Sigmoid colon (tissue), 7 donors: ENCODE measurements at places on chromosomes 12 and 14. TPM values are rescaled to one million over a fixed set of nuclear protein-coding genes. Genes with fewer than 3 reads are reported as not detected.

TAS2R13 gene
- 1.1 TPM for total RNA-seq

PMCH gene
- total RNA-seq = not detected

TMEM63C gene
- 0.28 TPM for total RNA-seq

RIPK3 gene
- 3.5 TPM for total RNA-seq

SPIC gene
- total RNA-seq = not detected

DNAI7 gene
- 0.36 TPM for total RNA-seq

- no peaks in the 10 kb centered on the region for H3K36me3 ChIP-seq
- DNase-seq = no peak
- no peak overlapping the region for H3K27ac ChIP-seq
- no peaks in the 10 kb centered on the region for H3K27me3 ChIP-seq
Measured at GRCh38 chr12:95615749-95616148, 64.5 kb upstream of the USP44 start.

DNA sequence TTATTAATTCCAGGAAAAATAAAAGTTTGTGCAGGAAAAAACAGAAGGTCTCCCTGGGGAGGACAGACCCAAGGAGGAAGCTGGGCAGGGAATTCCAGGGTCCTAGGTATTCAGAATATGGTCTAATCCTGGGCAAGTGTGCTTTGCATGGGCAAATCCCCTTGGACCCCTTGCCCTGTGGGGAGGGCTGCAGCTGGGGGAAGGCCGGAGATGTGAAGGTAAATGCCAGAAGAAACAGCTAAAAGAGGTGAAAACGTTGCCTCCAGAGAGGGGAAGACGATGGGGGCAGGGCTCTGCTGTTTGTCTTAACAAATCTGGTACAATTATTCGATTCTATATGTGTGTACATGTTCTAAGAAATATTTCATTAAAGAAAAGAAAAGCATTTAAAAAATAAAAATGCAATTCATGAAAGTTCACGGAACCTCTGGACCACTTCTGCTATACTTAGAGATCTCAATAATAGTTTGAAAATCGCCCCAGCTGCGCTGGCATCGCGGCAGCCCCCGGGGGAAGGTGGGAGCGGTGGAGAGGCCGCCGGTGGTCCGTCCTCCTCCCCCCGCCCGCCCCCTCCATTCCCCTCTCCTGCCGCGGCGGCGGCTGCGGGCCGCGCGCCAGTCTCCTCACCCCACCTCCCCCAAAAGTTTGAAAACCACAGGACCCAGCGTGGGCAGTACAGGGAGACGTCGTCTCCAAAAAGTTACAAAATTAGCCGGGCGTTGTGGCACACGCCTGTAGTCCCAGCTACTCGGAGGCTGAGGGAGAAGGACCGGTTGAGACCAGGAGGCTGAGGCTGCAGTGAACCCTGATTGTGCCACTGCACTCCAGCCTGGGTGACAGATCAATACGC is 1.5 kb upstream of the PRPF40B start:
- no peak for DNase-seq
- peak overlapping the region; percentile 89 for H3K27ac ChIP-seq
- no peaks in the 10 kb centered on the region for H3K4me1 ChIP-seq
- no peaks in the 10 kb centered on the region for H3K36me3 ChIP-seq
- H3K4me3 ChIP-seq = peak overlapping the region; percentile 61

DNA sequence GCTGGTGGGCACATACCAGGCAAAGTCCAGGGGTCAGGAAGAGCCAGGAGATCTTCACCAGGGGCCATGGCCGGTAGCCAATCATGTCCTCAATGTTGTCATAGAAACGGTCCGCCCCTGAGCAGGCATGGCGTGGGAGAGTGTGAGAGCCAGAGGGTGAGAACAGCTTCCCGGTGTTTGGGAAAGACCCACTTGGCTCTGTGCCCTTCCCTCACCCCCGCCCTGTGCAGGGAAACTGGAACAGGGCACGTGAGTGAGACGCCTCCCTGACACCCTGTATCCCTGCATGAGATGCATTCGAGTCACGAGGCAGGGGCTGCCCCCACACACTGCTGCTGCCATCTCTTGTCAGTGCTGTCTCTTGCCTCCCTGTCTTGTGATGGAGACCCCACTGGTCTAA is 20.7 kb downstream of the SLC6A12 start:
- H3K27me3 ChIP-seq = peaks cover 45% of the 10 kb centered on the region
- H3K4me3 ChIP-seq = no peak overlapping the region
- peaks cover 13% of the 10 kb centered on the region for H3K4me1 ChIP-seq
- no peaks in the 10 kb centered on the region for H3K36me3 ChIP-seq

DNA sequence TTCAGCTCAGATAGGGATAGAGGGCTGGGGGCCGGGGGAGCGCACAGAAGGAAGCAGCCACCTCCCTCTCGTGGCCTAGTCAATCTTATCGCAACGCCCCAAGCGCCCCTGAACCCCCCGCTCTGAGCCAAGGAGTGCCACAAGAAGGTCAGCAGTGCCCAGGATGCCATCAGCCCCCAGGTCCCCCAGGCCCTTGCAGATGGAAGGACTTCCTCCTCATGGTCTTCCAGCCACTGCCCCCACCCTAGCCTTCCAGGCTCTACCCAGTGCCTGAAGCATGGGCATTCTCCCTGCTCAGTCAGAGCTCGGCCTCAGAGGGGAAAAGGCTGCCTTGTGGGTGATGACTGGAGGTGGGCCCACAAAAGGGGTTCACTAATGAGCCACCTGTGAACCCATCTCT is 68.2 kb downstream of the BCL11B start:
- H3K27ac ChIP-seq = no peak overlapping the region
- no peaks in the 10 kb centered on the region for H3K4me1 ChIP-seq
- no peak for DNase-seq
- no peaks in the 10 kb centered on the region for H3K27me3 ChIP-seq
- no peaks in the 10 kb centered on the region for H3K36me3 ChIP-seq
- no peak overlapping the region for H3K4me3 ChIP-seq

DNA sequence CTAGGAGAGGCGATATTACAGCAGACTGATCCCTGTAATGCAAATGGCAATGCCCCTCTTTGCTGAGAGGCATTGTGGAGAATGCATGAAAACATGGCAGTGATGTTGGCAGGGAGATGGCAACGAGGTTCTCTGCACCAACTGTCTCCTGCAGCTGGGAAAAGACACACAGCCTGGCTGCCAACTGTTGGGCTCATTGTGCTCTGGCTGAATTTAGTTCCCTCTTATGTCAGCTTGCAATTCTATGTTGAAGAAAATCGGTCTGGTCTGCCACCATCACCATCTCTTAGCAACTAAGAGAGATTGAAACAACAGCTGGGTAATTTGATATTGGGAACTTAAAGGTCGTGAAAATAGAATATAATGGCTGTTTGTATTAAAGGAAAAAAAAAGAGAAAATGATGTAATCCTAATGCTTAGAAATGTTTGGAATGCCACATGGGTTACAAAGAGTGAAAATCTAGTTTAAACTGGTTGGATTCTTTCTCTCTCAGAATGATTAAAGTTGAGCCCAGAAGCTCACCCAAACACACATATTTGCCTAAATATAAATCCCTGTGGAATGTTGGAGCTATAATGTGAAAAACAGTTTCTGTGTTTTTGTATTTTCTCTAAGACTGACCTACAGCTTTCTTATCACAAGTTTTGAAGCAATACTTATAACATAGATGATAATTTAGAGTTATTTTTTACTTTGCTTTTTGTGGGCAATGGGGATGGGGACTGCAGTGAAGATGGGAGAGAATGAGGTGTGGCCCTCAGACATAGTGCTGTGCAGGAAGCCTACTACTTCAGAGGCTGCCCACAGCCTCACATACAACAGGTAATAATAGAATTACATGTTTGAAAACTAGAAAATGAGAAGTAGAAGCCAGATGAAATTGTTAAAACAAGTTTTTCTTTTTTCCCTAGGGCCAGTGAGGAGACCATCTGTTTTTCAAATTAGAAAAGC is 143.7 kb downstream of the AKAP6 start:
- H3K27me3 ChIP-seq = no peaks in the 10 kb centered on the region
- no peaks in the 10 kb centered on the region for H3K36me3 ChIP-seq
- no peak overlapping the region for H3K4me3 ChIP-seq
- DNase-seq = no peak
- H3K4me1 ChIP-seq = no peaks in the 10 kb centered on the region
- peak overlapping the region; percentile 74 for H3K27ac ChIP-seq

GRCh38 chr14:102262929-102263462 is 42.0 kb downstream of the MOK start:
- no peak overlapping the region for H3K4me3 ChIP-seq
- H3K27ac ChIP-seq = no peak overlapping the region
- no peaks in the 10 kb centered on the region for H3K36me3 ChIP-seq
- no peaks in the 10 kb centered on the region for H3K4me1 ChIP-seq
- DNase-seq = no peak

- peak overlapping the region; percentile 35 for H3K27ac ChIP-seq
- H3K36me3 ChIP-seq = no peaks in the 10 kb centered on the region
- H3K4me3 ChIP-seq = no peak overlapping the region
- DNase-seq = no peak
- peaks cover 31% of the 10 kb centered on the region for H3K4me1 ChIP-seq
- no peaks in the 10 kb centered on the region for H3K27me3 ChIP-seq
Measured at GRCh38 chr14:58560208-58560607, 77.6 kb upstream of the DACT1 start.

DNA sequence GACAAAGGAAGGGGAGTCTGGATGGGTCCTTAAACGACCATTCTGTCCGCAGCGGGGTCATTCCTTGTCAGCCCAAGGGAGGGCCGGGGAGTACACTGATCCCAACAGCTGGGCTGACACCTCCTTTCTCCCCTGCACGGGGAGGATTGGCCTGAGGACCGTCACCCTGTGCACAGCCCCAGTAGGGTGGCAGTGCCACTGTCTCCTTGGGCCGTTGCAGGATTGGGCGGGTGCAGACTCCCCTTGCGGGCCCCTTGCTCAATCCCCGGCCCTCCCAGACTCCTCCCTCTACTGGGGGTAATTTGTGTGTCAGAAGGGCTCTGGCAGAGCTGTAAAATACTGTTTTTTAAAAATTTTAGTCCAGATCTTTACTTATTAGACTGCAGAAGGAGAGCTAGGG is 12.6 kb upstream of the AMN start:
- H3K4me1 ChIP-seq = no peaks in the 10 kb centered on the region
- no peak for DNase-seq
- no peak overlapping the region for H3K27ac ChIP-seq
- H3K27me3 ChIP-seq = no peaks in the 10 kb centered on the region

DNA sequence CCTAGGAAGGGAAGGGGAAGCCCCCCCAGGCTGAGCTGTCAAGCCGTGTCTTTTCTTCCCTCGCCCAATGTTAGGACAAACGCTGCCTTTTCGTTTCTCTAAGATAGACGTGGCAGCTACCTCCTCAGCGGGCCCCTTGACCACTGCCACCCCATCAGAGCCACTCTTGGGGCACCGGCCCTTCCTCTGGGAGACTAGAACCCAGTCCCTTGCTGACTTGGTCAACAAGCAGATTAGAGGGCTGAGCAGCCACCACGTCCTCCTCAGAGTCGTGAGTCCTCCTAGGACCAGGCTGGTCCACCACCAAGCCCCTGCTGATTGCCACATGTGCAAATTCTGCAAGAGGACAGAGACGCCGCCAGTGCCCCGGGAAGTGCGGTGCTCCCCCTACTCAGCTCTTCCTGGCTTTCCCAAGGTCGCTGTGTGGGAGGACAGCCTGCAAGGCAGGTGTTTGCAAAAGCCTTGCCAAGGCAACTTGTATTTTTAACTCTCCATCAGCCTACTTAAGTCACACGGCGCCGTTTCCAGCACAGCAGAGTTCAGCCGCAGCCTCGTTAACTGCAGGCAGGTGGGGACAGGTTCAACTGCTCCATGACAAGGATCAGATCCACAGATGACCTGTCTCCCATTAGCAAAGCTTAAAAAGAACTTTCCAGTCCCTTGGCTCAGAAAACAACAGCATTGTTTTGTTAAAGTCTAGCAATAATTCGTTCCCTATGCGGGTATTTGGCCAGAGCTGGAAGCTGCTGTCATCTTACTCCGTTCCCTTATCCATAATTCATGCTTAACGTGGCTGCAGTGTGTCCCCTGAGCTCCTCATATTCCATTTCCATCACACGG is 65.6 kb downstream of the TESC start:
- H3K36me3 ChIP-seq = peaks cover 15% of the 10 kb centered on the region
- no peak overlapping the region for H3K4me3 ChIP-seq
- peak; percentile 64 for DNase-seq
- no peak overlapping the region for H3K27ac ChIP-seq
- H3K27me3 ChIP-seq = peaks cover 56% of the 10 kb centered on the region
- H3K4me1 ChIP-seq = peaks cover 16% of the 10 kb centered on the region

- H3K27ac ChIP-seq = no peak overlapping the region
- H3K4me3 ChIP-seq = no peak overlapping the region
- no peaks in the 10 kb centered on the region for H3K4me1 ChIP-seq
- no peaks in the 10 kb centered on the region for H3K27me3 ChIP-seq
Measured at GRCh38 chr12:124345795-124346194, 50.9 kb downstream of the RFLNA start.

DNA sequence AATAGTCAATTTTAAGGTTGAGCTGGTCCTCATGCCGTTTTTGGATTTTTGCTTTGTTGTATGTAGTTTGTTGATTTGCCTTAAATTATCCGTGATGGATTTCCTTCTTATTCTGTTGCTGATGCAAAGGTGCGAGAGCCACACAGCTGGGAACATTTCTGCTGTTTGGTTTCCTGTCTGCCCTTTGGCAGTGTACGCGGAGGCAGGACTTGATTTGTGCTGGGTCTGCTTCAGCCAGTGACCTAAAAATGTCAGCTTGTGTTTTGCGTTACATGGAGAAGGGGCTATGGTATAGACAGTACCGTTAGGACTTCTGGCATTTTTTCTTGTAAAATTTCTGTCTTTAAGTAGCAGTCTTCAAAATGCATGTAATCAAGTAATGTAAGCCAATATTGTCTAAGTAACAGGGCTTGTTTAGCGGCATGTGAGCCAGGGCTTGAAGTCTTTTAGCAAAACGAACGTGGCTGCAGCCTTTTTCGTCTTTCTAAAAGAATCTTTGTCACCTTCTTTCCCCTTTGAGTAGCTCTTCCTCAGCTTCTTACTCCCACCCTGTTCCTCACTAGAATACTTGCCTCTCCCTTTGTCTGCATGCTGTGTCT is 18.2 kb upstream of the RD3L start:
- H3K36me3 ChIP-seq = no peaks in the 10 kb centered on the region
- DNase-seq = no peak
- H3K27ac ChIP-seq = no peak overlapping the region
- H3K4me1 ChIP-seq = no peaks in the 10 kb centered on the region
- H3K4me3 ChIP-seq = no peak overlapping the region

DNA sequence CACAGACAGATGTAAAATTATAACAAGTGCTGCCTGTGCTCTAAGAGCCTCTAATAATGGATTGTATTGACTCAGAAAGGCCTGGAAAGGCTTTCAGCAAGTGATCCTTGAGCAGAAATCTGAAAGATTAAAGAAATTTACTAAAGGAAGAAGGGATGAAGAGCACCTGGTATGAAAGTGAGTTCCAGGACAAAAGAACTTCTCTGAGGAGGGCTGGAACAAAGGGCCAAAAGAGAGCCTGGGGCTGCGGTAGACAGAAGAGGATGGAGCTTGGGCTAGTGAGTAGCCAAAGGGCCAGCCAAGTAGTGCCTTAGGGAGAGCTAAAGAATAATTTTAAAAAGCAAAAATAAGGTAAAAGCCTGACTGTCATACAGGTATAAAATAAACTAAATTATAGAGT is 44.0 kb downstream of the BCAT1 start:
- H3K4me1 ChIP-seq = no peaks in the 10 kb centered on the region
- DNase-seq = no peak
- peaks cover 16% of the 10 kb centered on the region for H3K27me3 ChIP-seq
